Activated gamma-delta T cell treated with Interleukin-2 at 50 U/mL for 16 hours (primary cell): ENCODE measurements at places on chromosomes 7 and 10.

DNA sequence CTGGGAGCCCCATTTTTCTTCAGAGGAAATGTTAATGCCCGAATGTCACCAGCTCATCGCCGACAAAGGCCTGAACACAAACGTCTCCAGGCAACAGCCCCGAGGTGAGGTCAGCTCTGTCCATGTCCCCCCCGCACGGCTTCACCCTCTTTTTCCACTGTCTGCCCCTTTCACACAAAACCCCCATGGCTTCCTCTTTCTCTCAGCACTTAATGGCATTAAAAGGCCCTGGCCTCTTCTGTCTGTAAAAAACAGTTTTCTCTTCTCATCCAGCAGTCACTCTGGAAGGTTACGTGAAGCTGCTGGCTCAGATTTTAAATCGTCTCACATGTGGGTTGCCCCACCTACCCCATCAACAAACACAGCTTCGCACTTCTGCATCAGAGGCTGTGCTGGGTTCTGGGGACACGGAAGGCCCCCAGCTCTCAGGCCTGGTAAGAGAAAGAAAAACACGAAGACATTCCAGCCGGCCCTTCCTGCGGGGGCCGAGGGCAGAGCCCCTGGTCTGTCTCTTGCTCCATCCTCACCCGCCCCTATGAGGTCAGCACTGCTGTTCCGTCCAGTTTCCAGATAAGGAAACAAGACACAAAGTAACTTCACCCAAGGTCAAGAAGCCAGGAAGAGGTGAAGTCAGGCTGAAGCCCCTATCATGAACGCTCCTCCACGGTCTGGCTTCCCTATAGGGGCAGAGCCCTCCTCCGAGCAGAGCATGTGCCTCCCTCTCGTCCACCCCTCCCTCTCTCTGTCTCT is 91.1 kb upstream of the PDGFA start:
- DNase-seq: peak; percentile 33

- DNase-seq: no peak
These were observed 295.1 kb downstream of the RPS24 start for GRCh38 chr10:78328592-78329404.

GRCh38 chr7:94639384-94639783 is 16.5 kb downstream of the SGCE start:
- DNase-seq: no peak

DNA sequence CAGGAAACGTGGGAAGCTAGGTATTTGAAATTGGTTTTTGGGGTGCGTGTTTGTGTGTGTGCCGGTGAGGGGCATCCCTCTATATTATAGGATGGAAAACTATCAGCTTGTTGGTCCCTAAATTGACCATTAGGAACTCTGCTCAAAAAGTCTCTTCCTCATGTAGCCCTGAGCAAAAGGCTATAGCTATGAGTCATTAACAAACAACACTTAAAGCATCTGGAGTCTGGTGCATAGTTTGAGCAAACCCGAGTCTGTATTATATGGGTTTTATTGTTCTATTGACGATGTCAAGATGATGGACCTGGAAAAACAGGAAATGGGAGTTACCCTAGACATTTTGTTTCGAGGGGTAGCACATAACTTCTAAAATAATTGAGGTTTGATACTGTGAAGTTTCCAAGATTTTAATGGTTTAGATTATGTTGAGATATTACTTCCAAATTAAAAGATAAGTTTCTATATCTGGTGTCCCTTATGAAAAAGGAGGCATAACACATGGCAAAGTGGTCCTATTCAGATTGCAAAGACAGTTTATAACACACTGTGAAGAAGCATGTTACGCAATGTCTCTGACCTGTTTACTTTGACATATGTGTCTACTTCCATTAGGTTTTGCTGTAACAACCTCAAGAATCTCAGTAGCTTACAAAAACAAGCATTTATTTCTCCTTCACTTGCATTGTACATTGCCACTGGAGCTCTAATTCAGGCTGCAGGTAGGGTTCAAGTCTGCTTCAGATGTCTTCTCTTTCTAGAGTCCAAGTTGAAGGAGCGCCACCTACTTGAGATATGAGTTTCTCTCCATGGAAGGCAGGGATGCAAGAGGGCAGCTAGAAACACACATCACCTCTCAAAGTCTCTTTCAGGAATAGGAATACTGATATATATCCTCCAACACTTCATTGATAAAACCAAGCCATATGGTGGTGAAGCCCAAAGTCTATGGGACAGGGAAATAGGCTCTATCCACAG is 357.7 kb downstream of the PHF14 start:
- DNase-seq: no peak

GRCh38 chr10:110860576-110861241 is 11.0 kb upstream of the PDCD4 start:
- peak; percentile 58 for DNase-seq

GRCh38 chr10:59366290-59366689 is 3.9 kb upstream of the FAM13C start:
- no peak for DNase-seq

DNA sequence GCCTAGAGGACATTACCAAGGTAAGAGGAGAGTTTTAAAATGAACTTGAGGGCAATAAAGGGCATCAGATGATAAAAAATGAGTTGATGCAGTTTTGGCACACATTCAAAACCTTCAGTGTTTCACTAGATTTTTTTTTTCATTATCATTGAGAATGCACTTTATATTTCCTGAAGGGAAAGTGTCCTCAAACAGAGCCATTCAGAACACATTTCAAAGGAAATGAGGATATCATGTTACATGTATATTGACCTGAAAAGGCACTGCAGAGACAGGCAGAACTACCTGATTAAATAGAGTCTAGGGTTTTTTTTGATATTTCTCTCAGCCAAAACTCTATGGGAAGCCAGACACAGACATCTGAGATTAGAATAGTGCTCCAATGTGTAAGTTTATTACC is 454.0 kb downstream of the NEBL start:
- DNase-seq: no peak

GRCh38 chr7:19567011-19567410 is 141.8 kb downstream of the POLR1F start:
- DNase-seq: no peak

DNA sequence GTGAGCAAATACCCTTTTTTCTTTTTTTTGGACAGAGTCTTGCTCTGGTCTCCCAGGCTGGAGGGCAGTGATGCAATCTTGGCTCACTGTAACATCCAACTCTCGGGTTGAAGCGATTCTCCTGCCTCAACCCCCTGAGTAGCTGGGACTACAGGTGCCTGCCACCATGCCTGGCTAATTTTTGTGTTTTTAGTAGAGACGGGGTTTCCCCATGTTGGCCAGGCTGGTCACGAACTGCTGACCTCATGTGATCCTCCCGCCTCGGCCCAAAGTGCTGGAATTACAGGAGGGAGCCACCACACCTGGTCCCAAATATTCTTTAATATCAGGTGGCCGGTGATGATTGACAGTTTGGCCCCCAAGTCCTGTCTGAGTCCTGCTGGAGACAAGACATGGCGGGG is 6.6 kb downstream of the LAT2 start:
- no peak for DNase-seq

- DNase-seq: no peak
These were observed 667.6 kb upstream of the FOXK1 start for GRCh38 chr7:4014346-4015050.

GRCh38 chr10:133399123-133399601 is 5.2 kb downstream of the MTG1 start:
- DNase-seq: no peak

DNA sequence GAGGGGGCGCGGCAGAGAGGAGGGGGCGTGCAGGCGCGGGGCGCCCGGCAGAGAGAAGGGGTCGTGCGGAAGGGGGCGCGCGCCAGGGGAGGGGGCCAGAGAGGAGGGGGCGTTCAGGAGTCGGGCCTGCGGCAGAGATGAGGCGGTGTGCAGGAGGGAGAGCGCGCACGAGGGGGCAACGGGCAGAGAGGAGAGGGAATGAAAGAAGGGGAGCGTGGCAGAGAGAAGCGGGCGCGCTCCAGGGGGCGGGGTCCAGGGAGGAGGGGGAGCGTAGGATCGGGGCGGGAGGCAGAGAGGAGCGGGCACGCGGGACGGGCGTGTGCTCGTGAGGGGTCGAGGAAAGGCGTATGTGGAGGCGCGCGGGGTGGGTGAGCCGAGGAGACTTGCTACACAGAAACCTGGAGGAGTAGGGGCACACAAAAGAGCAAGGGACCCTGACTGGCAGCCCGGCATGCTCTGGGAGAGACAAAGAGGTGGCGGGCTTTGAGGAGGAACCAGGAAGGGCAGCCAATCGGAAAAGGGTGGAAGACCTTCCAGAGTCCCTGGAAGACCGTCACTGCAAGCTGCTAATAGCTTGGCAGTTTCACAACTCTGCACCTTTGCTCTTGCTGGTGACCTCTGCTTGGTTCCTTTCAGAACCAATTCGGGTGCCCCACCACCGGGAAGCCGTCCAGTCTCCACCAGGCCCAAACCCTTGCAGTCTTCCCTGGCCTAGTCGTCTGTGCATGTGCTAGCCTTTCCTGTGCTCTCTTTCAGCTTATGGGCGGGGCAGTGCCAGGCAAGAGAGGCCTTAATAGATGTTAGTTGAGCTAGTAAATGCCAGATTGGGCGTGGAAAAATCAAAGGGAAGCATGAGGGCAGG is 639 bp downstream of the DYDC2 start:
- no peak for DNase-seq

DNA sequence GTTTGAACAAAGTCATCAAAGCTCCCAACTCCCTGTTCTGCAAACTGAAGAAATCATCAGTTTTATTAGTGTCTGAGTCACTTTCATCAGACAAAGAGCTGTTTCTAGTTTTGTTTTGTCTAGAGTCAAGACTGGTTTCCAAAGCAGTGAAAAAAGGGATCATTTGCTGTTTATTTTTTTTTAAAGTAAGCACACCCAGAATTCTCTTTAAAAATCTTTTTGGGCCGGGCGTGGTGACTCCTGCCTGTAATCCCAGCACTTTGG is 972.0 kb upstream of the CELF2 start:
- no peak for DNase-seq

- DNase-seq: no peak
These were observed 80.2 kb upstream of the MSRB2 start for GRCh38 chr10:23015021-23015707.

GRCh38 chr7:72235351-72235750 is 176.8 kb downstream of the CALN1 start:
- no peak for DNase-seq

- no peak for DNase-seq
These were observed 826.7 kb downstream of the TYW1 start for GRCh38 chr7:67823345-67823744.

DNA sequence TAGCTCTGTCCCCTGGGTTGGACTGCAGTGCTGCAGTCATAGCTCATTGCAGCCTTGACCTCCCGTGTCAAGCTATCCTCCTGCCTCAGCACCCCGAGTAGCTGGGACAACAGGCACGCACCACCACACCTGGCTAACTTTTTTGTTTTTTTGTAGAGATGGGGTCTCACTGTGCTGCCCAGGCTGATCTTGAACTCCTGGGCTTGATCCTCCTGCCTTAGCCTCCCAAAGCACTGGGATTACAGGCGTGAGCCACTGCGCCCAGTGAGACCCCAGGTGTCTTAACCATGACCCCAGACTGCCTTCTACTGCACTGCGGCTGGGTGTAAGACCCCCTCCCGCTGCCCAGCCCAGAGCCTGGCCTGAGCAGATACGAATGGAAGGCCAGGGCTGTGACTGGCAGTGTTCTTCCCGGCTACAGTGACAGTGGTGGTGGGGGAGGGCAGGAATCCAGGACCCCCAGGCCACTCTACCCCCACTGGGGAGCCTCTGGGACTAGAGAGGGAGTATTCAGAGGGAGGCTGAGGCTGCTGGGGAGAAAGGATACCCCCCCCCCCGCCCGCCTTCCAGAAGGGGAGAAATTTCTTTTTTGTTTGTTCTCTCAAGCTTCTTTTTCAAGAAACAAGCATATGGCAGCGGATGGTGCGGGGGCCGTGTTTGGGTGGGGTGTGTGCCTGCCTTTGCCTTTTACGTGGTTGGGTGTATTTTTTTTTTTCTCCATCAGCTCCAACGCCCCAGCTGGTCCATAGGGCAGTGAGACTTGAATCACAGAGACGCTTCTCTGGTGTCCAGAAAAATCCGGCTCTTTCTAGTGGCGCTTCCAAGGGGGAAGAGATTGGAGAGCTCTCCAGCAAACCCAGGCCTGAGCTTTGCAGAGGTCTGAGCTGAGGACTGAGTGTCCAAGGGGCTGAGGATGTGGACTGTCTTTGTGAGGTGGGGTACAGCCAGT is 36.6 kb downstream of the GTF2IRD1 start:
- no peak for DNase-seq

GRCh38 chr7:140981951-140982350 is 32.8 kb downstream of the MRPS33 start:
- no peak for DNase-seq

- no peak for DNase-seq
These were observed 73.3 kb downstream of the NDUFB2 start for GRCh38 chr7:140769852-140770251.

DNA sequence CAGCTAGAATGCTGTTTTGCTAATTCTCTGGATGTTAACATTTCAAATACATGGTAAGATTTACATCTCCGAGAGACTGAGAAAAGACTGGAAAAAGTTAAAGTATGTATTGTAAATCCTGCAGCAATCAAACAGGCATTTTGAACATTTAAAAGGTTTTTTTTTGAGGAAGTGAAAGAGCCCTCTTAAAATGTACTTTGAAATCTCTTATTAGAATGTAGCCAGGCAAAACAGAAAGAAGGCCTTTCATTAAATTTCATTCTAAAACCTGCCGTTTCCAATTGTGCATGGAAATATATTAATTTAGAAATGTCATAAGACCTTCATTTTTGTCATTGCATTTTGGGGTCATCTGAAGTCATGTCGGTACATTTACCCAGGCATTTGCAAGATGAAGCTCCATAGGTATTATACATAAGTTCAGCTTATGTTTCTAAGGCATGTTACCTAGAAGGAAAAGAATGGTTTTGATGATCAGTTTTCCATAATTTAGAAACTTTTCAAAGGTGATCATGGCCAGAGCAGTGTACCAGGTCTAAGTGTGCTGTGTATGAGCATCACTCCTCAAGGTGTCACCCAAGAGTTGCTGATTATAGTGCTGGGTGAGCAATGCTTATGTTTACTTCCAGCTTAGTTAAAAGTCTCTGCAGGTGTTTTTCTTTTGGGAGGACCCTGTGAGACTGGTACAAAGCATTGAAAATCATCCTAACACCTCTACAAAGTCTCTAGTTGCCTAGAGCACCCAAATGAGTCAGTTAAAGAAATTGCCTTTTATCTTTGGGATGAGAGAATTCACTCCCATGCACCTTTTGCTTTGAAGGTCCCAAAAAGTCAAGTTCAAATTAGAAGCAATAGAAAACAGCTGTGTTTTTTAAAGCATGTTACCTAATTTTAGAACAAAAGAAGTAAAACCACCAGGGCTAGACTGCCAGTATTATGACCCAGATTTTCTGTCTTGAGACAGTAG is 7.1 kb downstream of the ZNF736 start:
- DNase-seq: no peak

DNA sequence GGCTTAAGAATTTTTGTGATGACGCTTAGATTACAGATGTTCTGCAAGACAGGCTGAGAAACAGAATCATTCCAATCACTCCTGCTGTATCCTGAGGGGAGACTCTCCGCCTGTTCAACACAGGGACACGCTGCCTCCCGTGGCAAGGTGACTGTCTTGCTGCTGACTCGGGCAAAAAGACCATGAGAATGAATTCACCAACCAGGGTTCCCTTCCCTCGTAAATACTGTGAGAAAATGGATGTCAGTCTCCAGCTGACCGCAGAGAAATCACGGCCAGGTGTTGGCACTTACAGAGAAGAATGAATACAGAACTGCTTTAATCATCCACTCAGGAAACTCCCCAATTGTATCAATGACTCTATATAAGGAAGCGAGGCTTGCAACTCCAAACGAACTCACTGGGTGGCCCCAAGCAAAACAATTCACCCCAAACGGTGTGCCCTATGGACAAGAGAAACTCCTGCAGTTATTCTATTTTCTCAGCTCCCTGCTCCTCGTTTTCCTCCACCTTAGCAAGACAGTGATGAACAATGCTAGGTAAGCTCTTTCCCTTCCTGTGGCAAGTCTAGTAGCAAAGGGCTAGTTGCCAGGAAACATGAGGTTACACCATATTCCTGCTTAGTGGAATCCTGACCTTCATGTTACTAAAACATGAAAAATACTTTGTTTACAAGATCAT is 22.8 kb downstream of the GNA12 start:
- DNase-seq: no peak
